Gastrocnemius medialis (tissue), 4 donors: ENCODE measurements at places on chromosomes 4 and X. TPM values are rescaled to one million over a fixed set of nuclear protein-coding genes. Genes with fewer than 3 reads are reported as not detected.

DNA sequence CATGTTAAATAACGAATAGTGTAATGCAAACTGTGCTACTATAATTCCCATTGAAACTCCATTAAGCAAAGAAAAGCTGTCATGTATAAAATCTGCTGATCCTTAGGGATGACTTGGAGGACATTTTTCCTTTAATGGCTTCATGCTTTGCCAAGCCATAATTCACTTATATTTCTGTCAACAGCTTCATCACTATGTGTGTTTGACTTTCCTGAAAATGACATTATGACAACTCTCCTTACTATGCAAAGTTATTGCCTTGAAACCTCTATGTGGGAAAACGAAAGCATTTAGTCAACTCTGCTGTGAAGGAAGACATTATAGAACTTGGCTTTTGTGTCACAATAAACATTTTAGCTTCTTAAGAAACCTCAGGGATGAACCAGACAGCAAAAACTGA lies 210.5 kb downstream of the GRXCR1 start:
- no peak for DNase-seq

GRCh38 chr4:118865091-118865708 lies 23.5 kb upstream of the SYNPO2 start:
- peak; percentile 43 for DNase-seq

- no peak for DNase-seq
These were observed 54.9 kb upstream of the TAB3 start for GRCh38 chrX:30943984-30944383.

GRCh38 chrX:40968180-40968579 lies 117.1 kb upstream of the USP9X start:
- DNase-seq = no peak

GRCh38 chrX:112527903-112528302 lies 151.8 kb downstream of the LHFPL1 start:
- DNase-seq = no peak

- no peak for DNase-seq
These were observed 62.5 kb upstream of the NFKB1 start for GRCh38 chr4:102438396-102439235.

DNA sequence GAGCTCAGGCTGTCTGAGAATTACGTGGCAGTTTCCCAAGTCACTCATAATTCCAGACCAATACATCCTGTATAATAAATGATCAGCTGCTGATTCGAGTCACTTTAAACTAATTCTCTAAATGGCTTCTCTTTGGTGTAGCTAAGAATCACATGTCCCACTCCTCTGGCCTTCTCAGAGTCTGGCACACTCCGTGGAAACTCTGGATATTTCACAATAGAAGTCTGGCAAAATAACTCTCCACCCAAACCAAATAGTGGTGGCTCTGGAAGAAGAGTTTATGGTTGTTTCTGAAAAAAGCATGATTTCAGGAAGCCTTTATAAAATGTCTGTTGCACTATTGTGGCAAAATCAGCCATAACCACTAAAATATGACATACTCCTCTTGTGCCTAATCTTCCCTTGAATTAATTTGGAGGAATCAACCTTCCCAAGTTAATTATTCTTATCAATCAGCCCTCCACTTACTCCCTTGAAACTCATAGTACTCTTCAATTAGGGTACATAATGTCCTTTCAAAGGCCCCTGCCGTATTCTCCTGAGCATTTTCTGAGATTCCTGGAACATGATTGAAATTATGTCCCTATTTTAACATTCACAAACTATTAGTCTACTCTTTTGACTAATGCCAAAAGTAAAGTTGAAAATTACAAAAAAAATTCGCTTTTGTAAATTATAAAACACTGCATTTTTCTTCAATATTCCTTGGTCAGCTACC lies 991.6 kb downstream of the FAT4 start:
- DNase-seq = peak; percentile 8

GRCh38 chr4:2459589-2460349 lies 9.1 kb upstream of the RNF4 start:
- no peak for DNase-seq

DNA sequence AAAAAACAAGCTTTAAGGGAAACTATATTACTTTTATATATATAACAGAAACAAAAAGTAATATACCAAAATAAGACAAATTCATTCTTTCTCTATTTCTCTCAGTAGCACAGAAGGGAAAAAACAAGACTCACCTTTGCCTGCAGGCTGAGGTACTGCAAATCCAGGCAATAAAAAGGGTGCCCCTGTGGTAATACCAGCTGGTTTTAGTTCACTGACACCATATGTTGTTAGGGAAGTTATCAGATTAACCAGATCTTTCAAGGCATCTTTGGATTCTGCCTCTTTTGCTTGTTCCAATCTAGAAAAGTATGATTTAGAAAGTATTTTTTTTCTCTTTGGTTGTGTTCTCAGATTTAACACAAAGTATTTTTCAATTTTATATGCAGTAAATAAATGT lies 139.8 kb downstream of the WDFY3 start:
- no peak for DNase-seq

GAGE2A gene
- not detected for total RNA-seq

TEX13D gene
- total RNA-seq = not detected
